ENCODE measurements at places on chromosomes 3 and 15. TPM values are rescaled to one million over a fixed set of nuclear protein-coding genes. Genes with fewer than 3 reads are reported as not detected.
A peak's percentile ranks its signal among the peaks of the same experiment; 100 is the strongest.

DNA sequence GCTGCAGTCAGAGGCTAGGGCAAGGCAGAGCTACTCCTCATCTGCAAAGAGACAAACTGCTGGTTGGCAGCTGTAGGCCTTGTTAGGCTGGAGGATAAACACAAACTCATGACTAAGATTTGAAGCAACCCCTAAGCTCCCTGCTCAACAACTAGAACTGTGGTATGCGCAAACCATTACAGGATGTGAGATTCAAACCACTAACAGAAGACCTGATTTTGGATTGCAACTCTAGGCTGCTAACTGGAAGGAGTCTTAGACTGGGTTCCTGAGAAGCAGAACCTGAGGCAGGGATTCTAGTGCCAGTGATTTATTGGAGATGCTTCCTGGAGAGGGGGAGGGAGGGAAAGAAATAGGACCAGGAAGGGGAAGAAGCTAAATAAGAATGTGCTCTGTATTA lies 22.5 kb downstream of the CCR4 start:
- DNase-seq, result no peak

- no peak for DNase-seq
Measured at GRCh38 chr15:90782442-90782841, 65.3 kb downstream of the BLM start.

- peak; percentile 89 for DNase-seq
Measured at GRCh38 chr3:197339841-197340520, 41.6 kb upstream of the DLG1 start.

GRCh38 chr3:25663347-25663868 lies 1.3 kb downstream of the TOP2B start:
- DNase-seq, result peak; percentile 63

GRCh38 chr3:29646043-29646442 lies 365.2 kb downstream of the RBMS3 start:
- no peak for DNase-seq

DNA sequence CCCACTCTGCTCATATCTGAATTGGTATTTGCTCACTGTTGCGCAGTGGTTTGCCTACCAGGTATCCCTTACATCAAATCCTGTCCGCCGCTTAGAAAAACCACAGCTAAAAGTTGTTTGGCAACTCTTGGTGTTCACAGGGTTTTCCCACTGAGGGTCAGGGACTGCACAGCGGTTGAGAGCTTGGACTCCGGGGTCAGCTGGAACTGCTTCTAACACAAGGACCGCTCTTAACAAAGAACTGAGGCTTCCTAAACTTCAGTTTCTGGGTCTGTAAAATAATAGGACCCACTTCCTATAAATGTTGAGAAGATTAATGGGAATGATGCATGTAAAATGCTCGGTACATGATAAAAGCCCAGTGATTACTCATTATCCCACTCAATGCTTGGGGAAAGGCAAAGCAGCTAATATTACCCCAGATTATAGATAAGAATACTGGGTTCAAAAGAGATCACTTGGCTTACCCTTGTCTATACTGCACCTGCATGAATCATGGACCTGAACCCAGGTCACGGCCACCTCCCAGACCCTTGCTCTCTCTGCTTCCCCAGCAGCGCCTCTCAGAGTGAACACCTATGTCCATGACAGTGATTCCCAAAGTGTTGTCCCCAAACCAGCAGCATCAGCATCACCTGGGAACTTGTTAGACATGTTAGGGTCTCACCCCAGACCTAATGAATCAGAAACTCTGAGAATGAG lies 36.1 kb downstream of the LIPC start:
- DNase-seq, result no peak

DNA sequence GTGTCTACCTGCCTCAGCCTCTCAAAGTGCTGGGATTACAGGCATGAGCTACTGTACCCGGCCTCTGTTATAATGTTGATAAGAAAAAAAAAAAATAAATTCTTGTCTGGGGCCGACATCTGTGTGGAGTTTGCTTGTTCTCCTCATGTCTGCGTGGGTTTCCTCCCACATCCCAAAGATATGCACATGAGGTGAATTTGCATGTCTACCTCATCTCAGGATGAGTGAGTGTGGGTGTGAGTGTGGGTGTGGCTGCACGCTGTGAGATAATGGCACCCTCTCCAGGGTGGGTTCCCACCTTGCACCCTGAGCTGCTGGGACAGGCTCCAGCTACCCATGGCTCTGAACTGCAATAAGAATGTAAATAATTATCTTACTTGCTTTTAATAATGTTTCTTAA lies 25.9 kb upstream of the UACA start:
- no peak for DNase-seq

GRCh38 chr15:50425219-50425618 lies 1.0 kb downstream of the USP8 start:
- no peak for DNase-seq

DNA sequence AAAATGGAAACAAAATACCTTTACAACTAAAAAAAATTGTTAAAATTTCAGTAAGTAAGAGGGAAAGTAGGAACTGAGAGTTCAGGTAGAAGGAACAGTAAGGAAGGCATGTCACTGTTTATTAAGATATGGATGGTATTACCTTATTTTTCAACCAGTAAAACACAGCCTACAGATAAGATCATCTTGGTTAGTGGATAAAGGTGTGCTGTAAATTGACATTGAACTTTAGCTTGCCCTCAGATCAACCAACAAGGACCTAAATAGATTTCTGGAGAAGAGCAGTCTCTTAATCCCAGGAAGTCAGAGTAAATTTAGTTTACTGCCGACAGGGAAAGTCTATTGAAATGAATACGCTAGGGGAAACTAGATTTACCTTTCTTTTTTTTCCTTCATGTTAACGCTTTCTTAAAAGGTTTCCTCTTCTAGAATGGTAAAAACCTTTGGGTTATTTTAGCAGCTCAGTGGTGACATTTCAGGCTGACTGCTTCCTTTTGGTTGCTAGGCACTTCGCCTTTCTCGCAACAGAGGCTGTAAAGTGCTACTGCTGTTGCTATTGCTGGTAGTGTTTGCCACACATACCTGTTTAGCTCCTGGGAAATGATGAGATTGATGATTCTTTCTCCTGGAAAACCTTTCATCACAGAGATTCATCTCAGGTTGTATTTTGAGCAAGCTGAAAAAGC lies 12.9 kb downstream of the DZIP3 start:
- DNase-seq, result no peak

GRCh38 chr3:54356261-54357045 lies 234.1 kb downstream of the CACNA2D3 start:
- DNase-seq, result peak; percentile 12

- no peak for DNase-seq
Measured at GRCh38 chr15:30927148-30927761, 23.5 kb downstream of the FAN1 start.

DNA sequence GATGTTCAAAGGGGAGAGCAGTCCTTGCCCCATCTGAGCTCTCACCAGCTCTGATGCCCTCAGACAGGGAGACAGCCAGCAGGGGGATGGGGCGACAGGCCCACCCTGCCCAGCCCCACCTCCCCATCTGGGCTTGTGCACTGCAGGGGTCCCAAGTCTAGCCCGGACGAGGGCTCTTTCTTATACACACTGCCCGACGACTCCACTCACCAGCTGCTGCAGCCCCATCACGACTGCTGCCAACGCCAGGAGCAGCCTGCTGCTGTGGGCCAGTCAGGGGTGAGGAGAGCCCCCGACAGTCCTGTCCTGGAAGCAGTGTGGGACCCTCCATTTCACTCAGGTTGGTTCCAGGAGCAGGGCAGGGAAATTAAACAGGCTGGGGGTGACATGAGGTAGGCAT lies 73.9 kb downstream of the BOC start:
- DNase-seq, result no peak

GRCh38 chr3:7744850-7745249 lies 756.8 kb upstream of the LMCD1 start:
- DNase-seq, result no peak

DNA sequence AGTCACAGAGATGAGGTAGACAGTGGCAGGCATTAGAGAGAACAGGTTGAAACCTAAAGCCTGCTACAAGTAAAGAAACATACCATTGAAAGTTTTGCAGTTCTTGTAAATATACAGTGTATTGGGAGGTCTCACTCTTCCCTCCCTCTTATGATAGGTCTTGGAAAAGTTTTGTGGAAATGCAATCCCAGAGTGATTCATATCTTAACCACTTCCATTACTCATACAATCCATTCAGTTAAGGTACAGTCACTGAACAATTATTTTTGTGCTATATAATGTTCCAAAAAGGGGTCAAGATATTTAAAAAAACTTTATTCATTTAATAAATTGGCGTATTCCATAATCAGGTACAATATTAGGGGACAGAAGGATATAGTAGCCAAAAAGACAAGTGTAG lies 737.7 kb upstream of the ALCAM start:
- no peak for DNase-seq

GRCh38 chr15:76996526-76997401 lies 1.8 kb downstream of the PSTPIP1 start:
- no peak for DNase-seq

DNA sequence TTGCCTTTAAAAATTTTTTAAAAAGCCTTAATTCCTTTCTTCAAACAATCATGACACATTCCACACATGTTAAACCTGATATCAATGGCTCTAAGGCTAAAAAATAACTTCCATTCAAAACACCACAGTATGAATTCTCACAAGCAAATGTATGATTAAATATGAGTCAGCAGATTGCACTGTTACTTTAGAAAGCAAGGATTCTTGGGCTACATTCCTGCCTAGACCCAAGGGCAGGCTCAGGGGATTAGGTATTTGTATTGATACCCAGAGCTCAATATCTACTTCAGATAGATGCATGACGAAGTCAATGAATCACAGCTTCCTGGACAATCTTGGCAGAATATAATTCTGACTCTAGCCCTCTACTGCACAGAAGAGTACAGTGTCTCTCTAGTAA lies 65.7 kb downstream of the RARB start:
- DNase-seq, result no peak

DNA sequence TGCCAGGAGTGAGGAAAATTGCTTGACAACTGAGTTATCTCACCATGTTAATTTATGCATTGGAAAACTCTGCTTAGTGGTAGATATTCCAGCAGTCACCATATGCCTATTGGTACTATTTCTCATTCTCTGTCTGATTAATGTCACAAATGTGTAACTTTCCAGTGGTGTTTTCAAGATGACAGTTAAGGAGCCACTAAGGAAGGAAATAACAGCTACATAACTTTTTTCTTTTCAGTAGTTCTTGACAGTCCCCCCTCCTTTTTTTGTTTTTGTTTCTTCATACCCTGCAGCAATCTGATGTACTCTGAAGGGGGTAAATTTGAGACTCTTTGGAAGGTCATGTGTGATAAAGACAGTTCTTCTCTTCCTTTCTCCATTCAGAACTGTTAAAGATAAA lies 13.1 kb downstream of the RASA2 start:
- DNase-seq, result no peak

GRCh38 chr15:59797756-59798604 lies 108.9 kb upstream of the BNIP2 start:
- no peak for DNase-seq

DNA sequence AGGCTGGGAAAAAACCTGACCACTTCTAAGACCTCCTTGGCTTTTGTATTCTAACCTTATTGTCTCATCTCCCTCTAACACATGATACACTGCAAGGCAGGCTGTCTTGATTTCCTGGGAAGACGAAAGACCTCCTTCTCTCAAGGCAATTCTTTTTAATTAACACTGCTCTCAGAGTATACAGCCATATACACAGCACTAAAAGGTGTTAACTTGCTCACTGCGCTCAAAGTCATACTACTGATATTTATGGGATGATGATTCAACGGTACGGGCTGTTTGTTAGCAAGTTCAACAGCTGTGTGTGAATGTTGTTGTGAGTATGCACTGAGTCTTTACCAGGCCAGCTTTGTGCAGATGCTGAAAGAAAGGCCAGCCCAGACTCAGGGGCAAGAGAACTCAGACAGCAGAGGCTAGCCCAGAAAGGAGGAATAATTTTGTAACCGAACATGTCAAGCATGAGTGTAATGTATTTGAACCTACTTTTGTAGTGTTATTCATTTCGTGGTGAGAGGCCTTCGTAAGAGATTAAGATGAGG lies 229.9 kb downstream of the IL5RA start:
- DNase-seq, result no peak

DNA sequence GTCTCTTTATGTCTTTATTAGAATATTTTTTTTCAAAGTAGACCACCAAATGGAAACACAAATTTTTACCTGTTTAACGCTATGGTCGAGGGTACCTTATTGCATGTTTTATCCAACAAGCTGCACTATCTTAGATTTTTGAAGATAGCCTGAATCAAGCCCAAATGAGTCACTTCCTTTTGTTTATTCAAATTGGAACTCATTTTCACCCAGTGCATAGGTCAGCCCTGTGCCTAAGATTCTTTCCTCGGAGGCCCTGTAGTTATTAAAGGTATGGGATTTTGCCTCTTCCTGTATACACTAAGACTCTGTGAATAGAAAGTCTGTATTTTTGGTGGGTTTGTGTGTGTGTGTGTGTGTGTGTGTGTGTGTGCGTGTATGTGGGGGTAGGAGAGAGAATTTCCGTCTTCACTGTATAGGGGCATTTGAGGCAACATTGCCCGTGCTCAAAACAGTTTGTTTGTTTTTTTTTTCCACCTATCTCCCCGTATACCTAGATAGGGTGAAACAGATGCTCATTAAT lies 358.0 kb upstream of the CADM2 start:
- DNase-seq, result no peak

- DNase-seq, result no peak
Measured at GRCh38 chr3:111592936-111593335, 2.2 kb downstream of the ZBED2 start.

GRCh38 chr3:113177526-113177925 lies 33.8 kb upstream of the BOC start:
- DNase-seq, result no peak

- no peak for DNase-seq
Measured at GRCh38 chr3:129161860-129162271, 1.0 kb upstream of the ISY1 start.

DNA sequence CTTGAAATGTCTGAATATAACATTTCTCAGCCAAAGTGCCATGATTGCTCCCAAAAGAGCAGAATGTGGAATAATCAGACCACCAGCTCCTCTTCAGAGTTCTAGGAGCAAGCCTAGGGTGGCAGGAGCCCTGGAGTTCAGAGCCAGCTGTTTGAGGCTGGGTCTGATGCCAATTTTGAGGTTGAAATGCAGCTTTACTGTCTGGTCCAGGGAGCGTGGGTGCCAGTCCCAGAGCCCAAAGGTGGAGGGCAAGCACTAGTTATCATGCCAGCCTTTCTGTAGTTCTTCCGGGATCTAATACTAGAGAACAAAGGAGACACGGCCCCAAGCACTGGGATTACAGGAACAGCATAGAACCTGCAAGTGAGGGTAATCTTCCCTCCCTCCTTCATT lies 69.3 kb downstream of the TNFAIP8L3 start:
- no peak for DNase-seq

The ARPIN gene
- total RNA-seq, result 14.2 TPM

The MST1R gene
- 6.3 TPM for total RNA-seq

The PARP15 gene
- 0.99 TPM for total RNA-seq

The IL5RA gene
- 0.79 TPM for total RNA-seq

The GJD2 gene
- not detected for total RNA-seq

The REC114 gene
- total RNA-seq, result not detected

The FBN1 gene
- total RNA-seq, result 480 TPM

The MUC20 gene
- total RNA-seq, result 2.5 TPM

The SAMD7 gene
- total RNA-seq, result not detected

The GOLGA6A gene
- 0.89 TPM for total RNA-seq

The SHISA5 gene
- 35.2 TPM for total RNA-seq

The ADAMTS7 gene
- total RNA-seq, result 6.6 TPM

The AHSG gene
- total RNA-seq, result not detected

The ALDH1L1 gene
- 8.8 TPM for total RNA-seq

The STRIT1 gene
- 2.5 TPM for total RNA-seq

The CAND2 gene
- 6.1 TPM for total RNA-seq

The VEPH1 gene
- 6.4 TPM for total RNA-seq

The PRR20G gene
- total RNA-seq, result not detected

The P2RY13 gene
- total RNA-seq, result 3.0 TPM

The PRRT3 gene
- total RNA-seq, result 1.2 TPM

The CCDC66 gene
- total RNA-seq, result 40.7 TPM

The GOLGA8S gene
- 0.10 TPM for total RNA-seq
